ENCODE measurements at places on chromosomes 1 and 21. TPM values are rescaled to one million over a fixed set of nuclear protein-coding genes. Genes with fewer than 3 reads are reported as not detected.

GRCh38 chr1:56333461-56333860 lies 245.9 kb downstream of the PLPP3 start:
- H3K27me3 ChIP-seq = peaks cover 5% of the 10 kb centered on the region
- no peak overlapping the region for H3K27ac ChIP-seq
- no peaks in the 10 kb centered on the region for H3K36me3 ChIP-seq

DNA sequence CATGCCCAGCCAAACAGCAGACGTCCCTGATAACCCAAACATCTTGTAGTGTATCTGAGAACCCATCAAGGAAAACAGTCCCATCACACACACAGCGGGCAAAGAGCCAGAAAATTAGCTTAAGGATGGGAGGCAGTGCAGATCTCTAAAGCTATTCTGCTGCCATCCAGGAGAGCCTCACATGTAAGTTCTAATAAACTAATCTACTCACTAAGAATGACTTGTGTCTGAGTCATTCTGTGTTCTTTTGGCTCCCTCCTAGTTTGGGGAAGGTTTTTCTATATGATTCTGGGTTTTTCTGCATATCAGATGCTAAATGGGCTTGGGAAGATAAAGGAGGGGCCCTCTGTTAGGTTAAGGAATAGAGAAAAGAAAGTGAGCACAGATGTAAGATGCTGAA lies 162.8 kb downstream of the HUNK start:
- no peak for DNase-seq
- H3K27me3 ChIP-seq = peaks cover 9% of the 10 kb centered on the region
- no peaks in the 10 kb centered on the region for H3K36me3 ChIP-seq
- no peak overlapping the region for H3K4me3 ChIP-seq
- no peaks in the 10 kb centered on the region for H3K4me1 ChIP-seq

The ABCB10 gene
- 11.7 TPM for total RNA-seq

DNA sequence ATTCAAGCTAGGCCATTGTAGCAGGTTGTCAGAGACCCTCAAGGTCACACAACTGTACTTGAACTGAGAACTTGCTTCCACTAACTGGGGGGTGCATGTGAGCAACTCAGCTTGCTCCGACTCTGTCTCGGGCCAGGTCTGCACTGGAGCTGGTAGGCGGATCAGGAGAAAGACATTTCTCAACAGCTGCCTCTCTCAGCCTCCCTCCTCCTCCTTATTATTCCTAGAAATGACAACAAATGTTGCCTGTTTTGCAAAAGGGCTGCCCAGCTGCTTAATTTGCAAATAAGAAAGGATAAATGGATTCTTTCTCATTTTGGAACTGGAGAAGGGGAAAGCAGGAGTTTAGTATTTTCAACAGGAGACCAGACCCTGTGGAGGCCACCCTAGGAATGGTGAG lies 140.5 kb downstream of the RHOU start:
- no peaks in the 10 kb centered on the region for H3K4me1 ChIP-seq
- no peaks in the 10 kb centered on the region for H3K36me3 ChIP-seq
- no peak overlapping the region for H3K27ac ChIP-seq
- H3K27me3 ChIP-seq = no peaks in the 10 kb centered on the region
- DNase-seq = no peak

The CD52 gene
- 499 TPM for total RNA-seq

The NLRP3 gene
- 0.44 TPM for total RNA-seq

The CTSK gene
- 3.5 TPM for total RNA-seq

All from activated B cell treated with CpG ODN at 0.5 μM for 24 hours (primary cell).